A172 (cell line): ENCODE measurements at places on chromosomes 1 and 21. TPM values are rescaled to one million over a fixed set of nuclear protein-coding genes. Genes with fewer than 3 reads are reported as not detected.

The OR2M3 gene
- 0.12 and 0.19 TPM in 2 replicates for total RNA-seq

The SLAMF6 gene
- total RNA-seq: not detected in 2 replicates

The NBPF12 gene
- total RNA-seq: 4.9 and 6.2 TPM in 2 replicates

The COL24A1 gene
- 0.03 and 0.07 TPM in 2 replicates for total RNA-seq

The BATF3 gene
- total RNA-seq: 1.6 and 2.1 TPM in 2 replicates

DNA sequence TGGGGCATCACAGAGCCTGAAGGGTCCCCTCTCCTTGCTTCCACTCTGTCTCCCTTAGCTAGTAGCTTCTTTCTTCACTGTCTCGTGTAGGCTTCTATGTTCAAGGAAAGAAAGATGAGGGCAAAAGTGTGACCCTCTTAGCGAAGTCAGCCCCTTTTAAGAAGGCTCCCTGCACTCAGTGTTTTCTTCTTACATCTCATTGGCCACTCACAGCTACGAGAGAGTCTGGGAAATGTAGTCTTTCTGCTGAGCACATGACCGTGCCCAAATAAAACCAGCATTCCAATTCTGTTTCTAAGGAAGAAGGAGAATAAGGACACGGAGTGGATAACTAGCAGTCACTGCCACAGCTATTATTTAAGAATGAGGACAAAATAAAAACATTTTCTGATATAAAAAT is 104.9 kb upstream of the TNR start:
- DNase-seq: no peak

GRCh38 chr1:30635391-30635975 is 87.9 kb downstream of the MATN1 start:
- DNase-seq: no peak
